ENCODE measurements at places on chromosomes 6 and 20.

DNA sequence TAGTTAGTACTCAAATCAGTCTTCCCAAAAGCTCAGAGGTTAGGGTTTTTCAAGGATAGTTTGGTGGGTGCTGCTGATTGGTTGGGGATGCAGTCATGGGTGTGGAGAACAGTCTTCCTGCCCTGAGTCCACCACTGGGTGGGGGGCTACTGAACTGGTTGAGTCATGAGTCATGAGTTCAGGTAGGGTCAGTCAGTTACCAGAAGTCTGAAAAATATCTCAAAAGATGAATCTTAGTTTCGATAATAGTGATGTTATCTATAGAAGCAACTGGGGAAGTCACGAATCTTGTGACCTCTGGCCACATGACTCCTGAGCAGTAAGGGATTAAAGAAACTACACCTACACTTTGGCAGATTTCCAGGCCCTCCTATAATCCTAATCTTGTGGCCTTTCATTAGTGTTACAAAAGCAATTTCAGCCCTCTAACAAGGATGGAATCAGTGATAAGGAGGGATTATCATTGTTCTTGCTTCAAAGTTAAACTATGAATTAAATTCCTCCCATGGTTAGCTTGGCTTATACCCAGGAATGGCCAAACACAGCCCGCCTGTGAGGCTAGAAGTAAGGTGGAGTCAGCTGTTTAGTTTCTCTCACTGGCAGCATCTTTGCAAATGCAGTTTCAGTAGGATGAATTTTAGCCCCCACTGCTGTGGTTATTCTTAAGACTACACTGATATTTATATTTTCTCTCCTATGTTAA is 33.3 kb upstream of the NKAIN2 start:
- DNase-seq: no peak

DNA sequence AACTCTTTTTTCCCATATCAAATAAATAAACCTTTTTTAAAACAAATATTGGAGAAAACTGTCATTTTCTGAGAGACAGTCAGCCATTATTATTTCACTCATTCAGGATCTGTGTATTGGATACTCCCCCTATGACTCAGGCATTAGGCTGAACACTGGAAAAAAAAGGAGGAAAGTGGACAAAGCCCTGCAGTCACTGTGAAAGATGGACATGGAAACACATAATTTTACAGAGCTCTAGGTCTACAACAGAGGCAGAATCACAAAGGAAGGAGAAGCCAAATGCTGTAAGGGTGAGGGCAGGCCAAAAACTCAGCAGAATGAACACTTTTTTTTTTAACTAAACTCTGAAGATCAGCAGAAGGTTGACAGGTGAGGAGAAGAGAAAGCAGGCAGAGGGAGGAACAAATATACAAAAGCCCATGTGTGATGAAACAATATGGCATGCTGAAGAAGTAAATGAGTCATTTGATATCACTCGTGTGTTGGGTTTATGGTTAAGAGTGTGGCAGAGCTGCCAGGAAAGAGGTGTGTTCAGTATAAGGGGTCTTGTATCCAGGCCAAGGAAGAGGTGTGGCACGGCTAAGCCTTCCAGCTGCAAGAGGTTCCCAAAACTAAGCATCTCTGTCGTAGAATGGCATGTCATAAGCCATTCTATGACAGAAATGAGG is 39.1 kb downstream of the EPB41L2 start:
- no peak for DNase-seq

- no peak for DNase-seq
Measured at GRCh38 chr20:24966317-24967012, 17.4 kb downstream of the CST7 start.

DNA sequence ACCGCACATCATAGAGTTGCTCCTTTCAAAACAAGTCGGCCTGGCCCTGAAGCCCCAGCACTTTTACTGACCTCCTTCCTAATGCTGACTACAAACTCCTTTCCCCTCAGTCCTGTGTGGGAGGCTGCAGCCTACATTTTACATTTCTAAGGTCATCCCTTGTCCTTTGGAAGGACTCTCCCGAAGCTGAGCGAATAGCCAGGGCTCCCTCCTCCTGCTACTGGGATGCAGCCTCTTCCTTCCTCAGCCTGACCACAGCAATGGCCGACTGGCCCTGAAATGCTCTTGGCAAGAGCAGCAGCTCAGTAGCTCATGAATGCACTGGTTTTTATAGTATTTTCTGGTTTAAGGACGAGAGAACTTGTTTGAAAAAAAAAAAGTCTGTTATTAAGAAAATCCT is 679 bp downstream of the ADGRF5 start:
- no peak for DNase-seq

All from activated CD4-positive, alpha-beta T cell treated with anti-CD3 and anti-CD28 coated beads, Interleukin-2, amount 50 U/mL, for 24 hours (primary cell).